ENCODE measurements at places on chromosomes 2 and 18.

DNA sequence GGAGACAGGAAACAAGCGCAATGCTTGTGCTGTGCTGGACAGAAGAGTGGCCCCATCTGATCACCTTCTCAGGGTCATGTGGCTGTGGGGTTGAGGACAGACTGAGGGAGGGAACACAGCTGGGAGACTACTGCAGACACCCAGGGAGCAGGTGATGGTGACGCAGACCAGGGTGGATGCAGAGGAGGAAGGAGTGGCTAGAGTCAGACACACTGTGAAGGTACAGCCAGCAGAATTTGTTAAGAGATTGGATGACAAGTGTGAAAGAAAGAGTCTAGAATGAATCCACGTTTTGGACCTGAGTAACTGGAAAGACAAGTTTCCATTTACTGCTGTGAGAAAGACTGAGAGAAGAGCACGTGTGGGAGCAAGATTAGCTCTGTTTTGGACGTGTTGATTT is 15.9 kb upstream of the POMC start:
- DNase-seq: no peak

DNA sequence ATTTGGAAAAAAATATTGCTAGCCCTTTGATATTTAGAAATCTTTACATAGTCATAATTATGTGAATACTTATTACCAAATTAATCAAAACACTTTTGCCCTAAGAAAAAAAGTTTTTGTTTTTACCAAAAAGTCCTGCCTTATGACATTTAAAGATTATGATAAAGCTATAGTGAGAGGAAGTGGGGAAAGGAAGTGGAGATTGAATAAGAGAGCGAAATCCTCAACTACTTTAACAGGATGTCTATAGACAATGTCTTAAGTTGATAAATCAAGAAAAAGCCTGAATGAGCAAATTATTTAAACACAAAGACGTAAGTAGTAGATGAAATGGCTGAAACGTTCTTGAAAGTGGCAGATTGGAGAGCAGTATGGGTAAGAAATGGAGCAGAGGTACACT is 20.9 kb upstream of the VPS54 start:
- DNase-seq: no peak

DNA sequence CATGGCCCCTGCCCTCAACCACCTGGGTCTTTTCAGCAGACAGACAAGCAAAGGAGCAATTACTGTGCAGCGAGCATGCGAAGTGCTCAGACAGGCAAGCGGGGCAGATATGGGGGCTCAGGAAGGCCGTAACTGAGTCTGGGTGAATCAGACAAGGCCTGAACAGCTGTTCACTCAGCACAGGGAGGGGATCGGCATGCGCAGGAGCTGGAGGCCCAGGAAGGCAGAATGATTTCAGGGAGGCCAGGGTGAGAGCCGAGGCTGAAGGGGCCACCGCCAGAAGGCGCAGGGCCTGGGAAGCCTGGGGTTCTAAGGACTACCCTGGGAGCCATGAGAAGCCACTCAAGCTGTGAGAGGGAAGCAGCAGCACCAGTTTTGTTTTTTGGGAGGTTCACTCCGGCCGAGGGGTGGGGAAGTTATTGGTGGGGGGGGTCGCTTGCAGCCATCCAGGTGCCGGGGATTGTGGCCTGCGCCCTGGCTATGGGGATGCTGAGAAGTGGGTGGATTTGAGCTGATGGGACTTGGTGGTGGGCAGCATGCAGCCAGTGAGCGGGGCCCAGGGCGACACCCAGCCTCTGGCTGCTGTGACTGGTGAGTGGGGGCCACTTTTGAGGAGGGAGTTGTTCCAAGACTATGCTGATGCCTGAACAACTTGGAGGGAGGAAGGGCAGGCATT is 132.2 kb downstream of the TSN start:
- DNase-seq: no peak

DNA sequence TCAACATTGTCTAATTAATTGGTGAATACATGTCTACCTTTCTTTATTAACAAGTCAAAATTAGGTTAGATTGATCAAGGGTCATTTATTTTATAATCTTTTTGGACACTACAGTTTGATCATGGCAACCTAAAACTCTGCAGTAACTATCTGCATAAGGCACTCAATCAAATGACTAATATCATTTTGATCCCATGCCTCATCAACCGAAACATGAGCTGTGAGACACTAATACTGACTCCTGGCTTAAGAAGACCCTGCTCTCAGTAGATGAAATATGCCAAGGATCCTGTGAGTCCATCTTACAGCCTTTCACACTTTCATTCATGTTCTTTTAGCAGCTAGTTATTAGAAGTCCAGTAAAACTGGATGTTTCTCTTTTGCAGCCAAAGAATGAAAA is 169.4 kb upstream of the CAVIN2 start:
- no peak for DNase-seq

- no peak for DNase-seq
Observed at GRCh38 chr2:55033076-55033742, 17.0 kb downstream of the RTN4 start.

GRCh38 chr2:136361521-136361920 is 243.6 kb upstream of the CXCR4 start:
- DNase-seq: no peak

DNA sequence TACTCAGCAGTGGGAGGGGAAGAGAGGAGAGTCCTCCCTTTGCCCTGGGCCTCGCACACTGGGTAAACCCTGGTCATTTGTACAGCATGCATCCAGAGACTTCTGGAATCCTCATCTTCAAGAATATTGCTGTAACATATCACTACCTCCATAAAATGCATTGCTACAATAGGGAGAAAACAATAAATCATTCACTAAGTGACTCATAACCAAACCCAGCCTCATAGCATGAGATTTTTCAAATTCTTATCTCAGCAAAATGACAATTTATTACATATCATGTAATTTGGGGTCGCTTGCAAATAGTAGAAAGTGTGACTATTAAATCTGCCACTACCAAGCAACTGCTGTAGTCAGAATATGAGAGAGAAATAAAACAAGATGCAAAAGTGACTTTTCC is 189.4 kb downstream of the ALK start:
- DNase-seq: no peak

GRCh38 chr18:49371073-49371472 is 89.4 kb downstream of the DYM start:
- no peak for DNase-seq

GRCh38 chr2:9266711-9267110 is 60.1 kb downstream of the ASAP2 start:
- no peak for DNase-seq

DNA sequence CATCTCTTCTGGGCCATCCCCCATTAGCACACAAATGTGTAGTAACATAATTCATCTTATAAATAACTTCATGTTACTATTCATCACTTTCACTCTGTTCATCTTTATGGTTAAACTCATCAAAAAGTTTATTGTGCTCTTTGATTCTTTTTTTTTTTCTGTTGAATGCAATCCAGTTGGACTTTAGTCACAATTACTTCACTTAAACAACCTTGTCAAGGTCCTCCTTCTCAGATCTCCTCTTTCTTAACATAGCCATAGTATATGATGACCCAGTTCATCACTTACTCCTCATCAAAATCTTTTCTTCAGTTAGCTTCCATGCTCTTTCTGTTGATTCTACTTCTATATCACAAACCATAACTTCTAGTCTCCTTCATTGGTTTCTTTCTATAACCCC is 80.2 kb upstream of the ZC3H15 start:
- no peak for DNase-seq

- DNase-seq: no peak
Observed at GRCh38 chr18:55228707-55229106, 269.4 kb upstream of the CCDC68 start.

- no peak for DNase-seq
Observed at GRCh38 chr18:6054256-6054842, 159.0 kb upstream of the TMEM200C start.

- no peak for DNase-seq
Observed at GRCh38 chr2:204260162-204260877, 285.0 kb upstream of the PARD3B start.

- DNase-seq: no peak
Observed at GRCh38 chr2:102317715-102318114, 6.4 kb downstream of the IL1RL1 start.

- no peak for DNase-seq
Observed at GRCh38 chr2:68478688-68479087, 11.3 kb downstream of the APLF start.

GRCh38 chr18:6719098-6719846 is 10.2 kb upstream of the ARHGAP28 start:
- no peak for DNase-seq

GRCh38 chr18:36307513-36307912 is 10.0 kb downstream of the FHOD3 start:
- DNase-seq: no peak

- DNase-seq: no peak
Observed at GRCh38 chr2:122486705-122487415, 731.4 kb downstream of the TSN start.

DNA sequence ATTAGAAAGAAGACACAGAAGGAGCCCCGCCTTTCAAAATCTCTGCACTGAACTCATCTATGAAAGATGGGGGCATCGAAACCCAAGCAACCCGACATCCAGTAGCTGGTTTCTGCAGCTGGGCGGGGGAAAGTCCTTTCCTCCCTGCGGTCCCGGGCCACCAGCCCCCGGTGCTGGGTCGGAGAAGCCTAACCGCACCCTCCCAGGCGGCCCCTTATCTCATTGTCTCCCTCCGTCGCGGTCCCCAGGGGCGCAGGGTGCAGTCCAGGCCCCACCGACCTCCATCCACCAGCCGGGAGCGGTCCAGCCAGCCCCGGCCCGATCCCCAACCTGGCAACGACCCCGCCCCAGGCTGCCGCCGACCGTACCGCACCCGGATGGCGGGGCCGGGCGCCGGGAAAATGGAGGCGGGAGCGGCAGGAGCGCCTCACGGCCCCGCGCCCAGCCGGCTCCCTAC is 452 bp downstream of the RAPH1 start:
- DNase-seq: no peak

DNA sequence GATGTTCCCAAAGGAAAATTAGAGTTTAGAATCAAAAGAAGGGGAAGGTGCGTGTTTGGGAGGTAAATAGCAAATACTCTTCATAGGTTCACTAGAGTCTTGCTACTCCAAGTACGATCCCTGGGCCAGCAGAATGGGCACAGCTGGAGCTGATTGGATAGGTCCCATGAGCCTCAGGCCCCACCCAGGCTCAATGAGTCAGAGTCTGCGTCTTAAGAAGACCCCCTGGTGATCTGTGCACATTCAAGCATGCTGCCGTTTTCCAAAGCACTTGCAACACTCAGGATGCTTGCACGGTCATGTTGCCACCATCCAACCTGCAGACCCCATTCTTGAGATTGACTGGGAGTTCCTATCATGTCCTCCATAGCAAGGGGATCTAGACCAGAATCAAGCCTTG is 40.5 kb downstream of the ABCG8 start:
- no peak for DNase-seq

DNA sequence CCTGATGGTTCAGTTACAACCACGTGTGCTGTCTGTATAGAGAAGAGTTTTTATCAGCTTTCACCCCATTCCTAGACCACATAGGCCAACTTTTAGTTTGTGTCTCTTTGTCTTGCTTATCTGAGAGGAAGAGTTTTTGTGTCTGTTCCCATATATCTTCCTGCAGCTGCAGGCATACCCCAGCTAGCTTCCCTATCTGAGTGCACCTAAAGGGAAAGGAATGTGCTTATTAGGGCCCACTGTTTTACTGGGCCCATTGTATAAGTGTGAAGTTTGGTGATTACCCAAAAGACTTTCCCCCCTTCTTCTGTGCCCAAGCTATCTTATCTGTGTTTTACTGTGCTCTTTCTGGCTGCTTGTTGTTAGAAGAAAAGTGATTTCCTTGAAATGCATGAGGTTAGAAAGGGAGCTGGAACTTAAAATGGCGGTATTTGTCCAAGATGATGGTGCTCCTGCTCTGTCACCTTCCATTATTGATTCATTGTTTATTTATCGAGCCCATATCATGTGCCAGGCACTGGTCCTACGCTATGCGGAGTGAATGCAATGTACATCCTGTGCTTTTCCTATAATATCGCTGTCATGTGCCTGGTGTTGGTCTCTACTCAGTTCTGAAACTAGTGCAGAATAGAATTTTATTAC is 57.2 kb downstream of the NYAP2 start:
- no peak for DNase-seq

DNA sequence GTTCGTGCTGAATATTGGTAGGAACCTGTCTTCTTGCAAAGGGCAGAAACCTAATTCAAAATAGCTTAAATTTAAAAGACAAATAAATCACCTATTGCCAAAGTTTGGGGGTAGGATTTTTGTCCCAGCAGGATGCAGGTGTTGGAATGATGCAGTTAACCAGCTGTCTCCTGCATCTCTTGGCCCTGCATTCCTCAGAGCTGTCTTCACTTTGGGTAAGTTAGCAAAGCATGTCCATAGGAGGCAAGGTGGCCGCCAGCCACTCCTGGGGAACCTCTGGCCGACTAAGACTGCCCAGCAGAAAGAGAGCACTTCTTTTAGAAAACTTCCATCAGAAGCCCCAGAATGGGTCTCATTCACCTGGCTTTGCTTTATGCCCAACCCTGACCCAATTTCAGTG is 20.5 kb upstream of the NYAP2 start:
- DNase-seq: no peak

- no peak for DNase-seq
Observed at GRCh38 chr2:110807522-110807921, 75.1 kb downstream of the ACOXL start.
